ENCODE measurements at places on chromosomes 16 and 17.

DNA sequence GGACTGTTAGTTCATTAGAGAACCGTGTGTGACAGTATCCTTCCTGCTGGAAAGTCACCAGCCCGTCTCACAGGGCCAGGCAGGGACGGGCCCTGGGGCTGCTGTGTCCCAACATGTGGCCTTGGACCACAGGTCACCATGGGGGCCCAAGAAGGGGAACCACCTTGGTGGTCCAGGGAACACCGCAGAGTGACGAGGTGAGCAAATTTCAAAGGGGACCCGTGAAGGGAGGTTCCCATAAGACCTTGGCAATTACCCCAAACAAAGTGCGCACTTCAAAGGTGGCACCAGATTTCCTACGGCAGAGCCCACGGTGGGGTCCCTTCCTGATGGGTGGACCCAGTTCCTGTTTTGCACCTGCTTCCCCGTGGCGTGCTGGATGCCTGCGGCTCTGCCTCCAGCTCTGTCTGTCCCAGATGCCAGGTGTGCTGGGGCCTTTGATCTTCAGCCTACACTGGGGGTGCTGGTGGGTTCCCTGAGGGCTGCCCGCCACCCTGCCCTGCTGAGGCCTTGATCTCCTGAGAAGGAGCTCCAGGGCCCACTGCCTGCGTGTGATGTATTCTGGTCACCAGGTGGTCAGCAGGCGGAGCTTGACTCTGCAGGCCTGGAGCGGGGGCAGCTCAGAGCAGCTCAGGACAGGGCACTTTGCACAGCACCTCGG is 27.0 kb downstream of the SLC7A5 start:
- no peak for DNase-seq

DNA sequence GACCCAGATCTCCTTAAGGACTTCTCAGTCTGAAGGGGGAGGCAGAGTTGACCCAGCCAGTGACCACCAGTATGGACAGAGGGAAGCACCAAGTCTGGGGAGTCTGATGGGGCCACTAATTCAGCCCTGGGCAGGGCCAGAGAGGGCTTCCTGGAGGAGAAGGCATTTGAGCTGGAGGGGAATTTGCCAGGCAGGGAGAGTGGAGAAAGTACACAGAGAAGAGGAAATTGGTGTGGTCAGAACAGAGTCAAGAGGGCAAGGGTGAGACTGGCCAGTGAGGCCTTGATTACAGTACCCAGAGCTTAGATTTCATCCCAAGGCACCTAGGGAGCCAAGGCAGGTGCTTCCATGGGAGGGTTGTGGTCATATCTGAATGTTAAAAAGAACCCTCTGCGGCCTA is 36.3 kb downstream of the MYO15A start:
- no peak for DNase-seq

- no peak for DNase-seq
Measured at GRCh38 chr16:1525871-1526607, 7.4 kb upstream of the TMEM204 start.

DNA sequence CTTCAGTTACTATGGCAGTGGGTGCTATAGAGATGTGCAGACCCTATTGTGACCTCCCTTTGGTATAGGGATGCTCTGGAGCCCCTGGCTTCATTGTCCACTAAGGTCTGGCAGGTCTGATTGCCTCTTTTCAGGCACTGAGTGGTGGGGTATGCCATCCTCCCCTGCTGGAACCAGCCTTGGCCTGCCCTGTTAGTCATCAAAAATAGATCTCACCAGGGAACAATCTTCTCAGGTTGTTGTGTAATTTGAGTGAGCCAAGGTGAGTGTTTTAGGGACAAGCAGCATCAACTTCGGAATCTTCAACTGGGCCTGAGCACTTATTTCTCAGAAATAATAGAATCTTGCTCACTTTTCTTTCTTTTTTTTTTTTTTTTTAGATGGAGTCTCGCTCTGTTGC is 19.6 kb downstream of the HMOX2 start:
- DNase-seq, result no peak

- DNase-seq, result no peak
Measured at GRCh38 chr16:8972843-8973586, 9.3 kb upstream of the USP7 start.

GRCh38 chr17:50185631-50186471 is 15.6 kb downstream of the COL1A1 start:
- DNase-seq, result no peak

GRCh38 chr16:88196471-88197400 is 186.0 kb upstream of the ZNF469 start:
- no peak for DNase-seq

DNA sequence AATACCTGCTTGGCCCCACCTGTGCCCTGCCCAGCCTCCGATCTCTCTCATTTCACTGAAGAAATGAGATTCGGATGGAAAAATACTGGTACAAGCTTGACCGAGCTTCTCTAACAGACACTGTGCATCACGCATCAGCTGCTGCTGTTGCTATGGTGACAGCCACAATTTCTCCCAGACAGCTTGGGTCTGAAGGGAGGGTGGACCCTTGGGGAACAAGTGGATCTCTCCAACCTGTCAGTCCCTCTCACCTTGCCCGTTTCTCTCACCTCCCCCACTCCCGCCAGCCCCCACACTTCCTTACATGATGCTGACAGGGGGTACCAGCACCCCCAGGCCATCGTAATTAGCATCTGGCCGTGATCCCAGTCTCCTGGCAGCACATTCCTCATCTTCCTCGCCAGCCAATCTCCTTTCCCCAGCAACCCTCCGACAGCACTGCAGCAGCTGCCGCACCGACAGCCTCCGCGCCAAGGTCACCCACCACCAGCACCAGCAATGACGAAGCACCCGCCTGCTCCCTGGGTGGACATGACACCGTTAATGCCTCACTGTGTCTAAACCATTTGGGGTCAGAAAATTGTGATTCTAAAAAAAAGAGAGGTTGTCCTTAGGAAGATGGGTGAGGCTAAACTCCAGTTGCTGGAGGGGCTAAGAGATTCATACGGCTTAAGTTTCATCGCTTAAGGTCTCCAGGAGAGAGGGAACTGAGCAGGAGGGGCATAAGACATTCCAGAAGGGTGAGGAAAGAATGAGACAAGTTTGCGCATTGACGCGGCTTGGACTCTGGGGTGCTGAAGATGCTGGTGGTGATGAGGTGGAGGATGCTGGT is 58.6 kb upstream of the TNRC6A start:
- no peak for DNase-seq

DNA sequence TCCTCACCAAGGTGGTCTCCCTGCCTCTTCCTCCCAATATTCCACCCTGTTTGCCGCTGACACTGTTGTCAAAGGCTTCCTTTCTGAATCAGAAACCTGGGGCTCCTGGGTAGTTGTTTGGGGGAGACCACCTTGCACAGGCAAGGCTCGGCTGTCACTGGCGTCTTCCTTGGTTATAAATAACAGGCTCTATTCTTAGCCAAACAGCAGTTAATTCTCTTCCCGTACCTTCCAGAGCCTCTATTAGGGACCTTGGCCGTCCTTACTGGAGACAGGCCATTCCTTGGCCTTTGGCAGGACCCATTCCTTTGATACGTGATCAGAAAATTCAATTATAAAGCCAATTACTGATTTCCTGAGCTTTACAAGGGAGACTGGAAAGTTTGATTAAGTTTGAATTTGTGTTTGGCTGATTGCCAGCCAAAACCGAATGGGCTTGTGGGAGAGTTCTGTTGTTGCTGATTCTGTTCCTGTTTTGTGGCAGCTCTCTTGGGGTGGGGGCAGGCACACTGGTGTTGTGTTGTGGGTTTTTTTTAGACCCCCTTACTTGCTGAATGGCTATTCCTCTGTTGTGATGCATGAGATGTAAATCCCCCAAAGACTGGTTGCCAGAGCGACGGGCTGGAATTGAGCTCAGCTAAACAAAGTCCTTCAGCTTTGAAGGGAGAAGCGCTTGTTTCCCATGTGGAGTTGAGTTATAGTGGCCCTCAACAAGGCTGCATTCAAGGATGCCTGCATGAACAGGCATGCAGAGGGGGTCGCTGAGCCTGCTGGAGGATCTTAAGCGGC is 104.6 kb downstream of the GNAO1 start:
- no peak for DNase-seq

DNA sequence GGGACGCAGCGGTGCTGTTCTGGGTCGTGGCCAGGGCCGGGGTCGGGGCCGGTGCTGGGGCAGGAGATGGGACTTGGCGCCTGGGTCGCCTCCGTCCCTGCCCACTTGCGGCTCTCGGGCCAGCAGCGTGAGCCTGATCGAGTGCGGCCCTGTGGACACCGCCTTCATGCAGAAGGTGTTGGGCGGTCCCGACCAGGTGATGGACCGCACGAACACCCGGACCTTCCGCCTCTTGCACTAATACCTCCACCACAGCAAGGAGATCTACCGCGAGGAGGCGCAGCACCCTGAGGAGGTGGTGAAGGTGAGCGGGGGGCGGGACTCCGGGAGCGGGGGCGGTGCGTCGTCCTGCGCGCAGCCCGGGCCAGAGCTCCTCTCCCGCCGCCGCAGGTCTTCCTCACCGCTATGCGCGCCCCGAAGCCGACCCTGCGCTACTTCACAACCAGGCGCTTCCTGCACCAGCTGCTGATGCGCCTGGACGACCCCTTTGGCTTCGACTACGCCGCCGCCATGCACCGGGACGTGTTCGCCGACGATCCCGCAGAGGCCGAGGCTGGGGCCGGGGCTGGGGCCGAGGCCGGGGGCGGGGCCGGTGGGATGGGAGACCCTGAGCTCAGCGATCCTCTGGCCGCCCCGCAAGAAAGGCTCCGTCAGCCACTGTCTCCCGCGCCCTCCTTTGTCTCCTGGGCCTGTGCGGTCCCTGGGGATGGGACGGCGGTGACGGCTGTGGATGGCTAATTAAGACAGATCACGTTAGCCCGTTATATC is 4.5 kb upstream of the HSD17B1 start:
- no peak for DNase-seq

DNA sequence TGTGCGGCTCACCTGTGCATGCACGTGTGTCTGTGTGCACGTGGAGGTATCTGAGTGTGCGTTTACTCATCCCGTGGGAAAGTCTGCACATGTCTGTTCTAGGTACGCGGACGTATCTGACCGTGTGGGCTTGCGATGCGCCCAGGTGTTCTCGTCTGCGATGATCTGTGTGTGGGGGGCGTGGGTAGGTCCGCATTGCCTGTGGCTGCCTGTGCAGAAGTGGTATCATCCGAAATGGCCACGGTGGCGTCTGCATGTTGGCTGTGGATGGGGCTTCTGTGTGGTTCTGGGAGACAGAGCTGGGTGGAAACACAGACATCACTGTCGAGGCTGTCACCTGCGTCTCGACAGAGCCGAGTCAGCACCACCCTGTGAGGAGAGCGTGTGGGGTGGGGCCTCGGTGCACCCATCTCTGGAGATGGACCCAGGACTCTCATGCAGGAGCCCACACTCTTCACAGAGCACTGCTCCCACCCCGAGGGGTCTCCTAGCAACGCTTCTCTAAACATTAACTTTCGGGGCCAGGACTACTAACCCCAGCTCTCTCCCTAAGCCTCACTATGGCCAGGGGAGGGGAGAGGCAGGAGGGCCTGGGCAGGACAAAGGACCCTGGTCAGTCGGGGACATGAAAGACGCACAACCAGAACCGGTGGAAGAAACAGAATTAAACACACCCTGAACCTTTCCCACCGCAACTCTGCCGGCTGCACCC is 8.4 kb downstream of the DPEP1 start:
- no peak for DNase-seq

DNA sequence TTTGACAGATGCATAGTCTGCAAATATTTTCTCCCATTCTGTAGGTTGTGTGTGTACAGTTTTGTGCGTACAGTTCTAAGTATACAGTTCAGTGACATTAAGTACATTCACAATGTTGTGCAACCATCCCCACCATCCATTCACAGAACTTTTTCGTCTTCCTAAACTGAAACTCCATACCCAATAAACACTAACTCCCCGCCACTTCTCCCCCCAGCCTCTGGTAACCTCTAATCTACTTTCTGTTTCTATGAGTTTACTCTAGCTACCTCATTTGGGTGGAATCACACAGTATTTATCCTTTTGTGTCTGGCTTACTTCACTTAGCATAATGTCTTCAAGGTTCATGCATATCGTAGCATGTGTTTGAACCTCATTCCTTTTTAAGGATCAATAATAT is 14.3 kb downstream of the PIK3R5 start:
- no peak for DNase-seq

DNA sequence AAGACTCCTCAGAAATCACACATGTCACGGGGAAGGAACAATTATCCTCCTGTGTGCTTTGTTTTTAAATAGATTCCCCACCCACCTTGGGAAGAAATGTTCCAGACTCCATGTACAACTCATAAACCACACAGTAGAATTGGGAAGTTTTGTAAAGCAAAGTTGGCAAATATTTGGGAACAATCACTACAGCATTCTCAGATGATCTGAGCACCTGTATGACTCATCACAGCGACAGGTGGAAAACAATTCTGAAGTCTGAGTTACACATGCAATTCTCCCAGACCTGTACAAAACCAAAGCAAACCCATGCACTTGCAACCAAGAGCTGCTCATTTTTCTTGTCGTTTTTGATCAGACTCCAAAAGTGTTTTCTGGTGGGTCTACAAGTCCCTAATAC is 14.4 kb upstream of the MYLK3 start:
- DNase-seq, result no peak

DNA sequence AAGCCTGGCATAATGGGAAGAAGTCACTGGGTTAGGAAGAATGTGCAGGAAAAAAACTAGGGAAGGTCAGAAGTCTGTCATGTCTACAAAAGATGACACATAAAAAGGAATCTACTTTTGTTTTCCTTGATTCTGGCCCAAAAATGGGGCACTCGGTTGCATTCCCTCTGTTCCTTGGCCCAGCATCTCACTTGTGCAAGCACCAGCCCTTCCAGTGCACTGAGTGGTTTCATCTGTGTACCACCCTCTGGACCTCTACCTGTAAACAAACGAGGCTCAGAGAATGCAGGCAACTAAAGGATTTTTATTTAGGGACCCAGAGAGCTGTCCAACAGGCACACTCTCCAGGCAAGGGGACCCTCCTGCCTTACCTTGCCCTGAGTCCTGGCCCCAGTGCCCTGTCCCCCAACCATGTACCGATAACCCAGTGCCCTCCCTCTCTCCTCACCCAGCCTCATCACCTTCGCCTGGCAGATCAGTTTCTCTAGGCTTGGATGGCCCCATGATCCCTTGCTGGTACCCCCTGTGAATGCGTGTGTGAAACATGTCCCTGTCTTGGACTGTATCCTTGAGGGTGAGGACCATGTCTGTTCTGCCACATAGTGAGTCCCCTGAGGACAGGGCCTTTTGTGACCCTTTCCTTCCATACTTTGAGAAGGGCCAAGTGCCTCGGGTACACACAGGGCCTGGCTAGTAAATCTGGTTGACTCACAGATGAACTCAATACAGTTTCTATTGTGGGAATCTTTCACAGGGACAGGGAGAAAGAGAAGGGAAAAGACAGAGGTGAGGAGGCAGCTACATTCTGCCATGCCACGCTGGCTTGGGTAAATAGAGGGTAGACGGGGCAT is 13.3 kb downstream of the NXPH3 start:
- no peak for DNase-seq

- DNase-seq, result no peak
Measured at GRCh38 chr17:57898487-57899311, 48.9 kb upstream of the MRPS23 start.
